D341Med (cell line): ENCODE measurements at places on chromosomes 12 and 14.

- DNase-seq: no peak
Observed at GRCh38 chr12:114608509-114608908, 75.5 kb downstream of the TBX3 start.

- DNase-seq: no peak
Observed at GRCh38 chr14:73739174-73739898, 25.2 kb upstream of the PNMA1 start.

DNA sequence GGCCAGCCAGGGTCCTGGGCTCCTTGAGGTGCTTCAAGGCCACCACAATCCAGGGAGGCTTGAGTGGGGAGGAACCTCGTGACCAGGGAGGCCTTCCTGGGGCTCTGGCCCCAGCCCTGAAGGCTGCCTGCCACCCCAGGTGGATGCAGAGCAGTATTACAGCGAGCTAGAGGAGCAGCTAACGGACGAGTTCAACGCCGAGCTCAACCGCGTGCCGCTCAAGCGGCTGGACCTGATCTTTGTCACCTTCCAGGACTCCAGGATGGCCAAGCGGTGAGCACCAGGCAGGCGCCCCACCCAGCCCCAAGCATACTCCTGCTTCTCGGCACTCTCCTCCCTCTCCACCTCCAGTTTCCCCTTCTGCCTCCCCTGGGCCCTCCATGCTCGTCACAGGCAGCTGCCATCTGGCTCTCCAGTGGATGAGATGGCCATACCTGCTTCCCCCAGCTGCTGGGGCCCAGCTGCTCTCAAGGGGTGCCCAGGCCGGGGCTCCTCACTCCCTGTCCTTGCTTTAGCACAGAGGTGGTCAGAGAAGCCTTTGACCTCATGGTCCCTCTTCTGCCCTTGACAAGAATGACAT lies 30.6 kb downstream of the NGB start:
- DNase-seq: no peak

GRCh38 chr14:91413547-91414474 lies 3.8 kb downstream of the CCDC88C start:
- DNase-seq: peak; percentile 46

DNA sequence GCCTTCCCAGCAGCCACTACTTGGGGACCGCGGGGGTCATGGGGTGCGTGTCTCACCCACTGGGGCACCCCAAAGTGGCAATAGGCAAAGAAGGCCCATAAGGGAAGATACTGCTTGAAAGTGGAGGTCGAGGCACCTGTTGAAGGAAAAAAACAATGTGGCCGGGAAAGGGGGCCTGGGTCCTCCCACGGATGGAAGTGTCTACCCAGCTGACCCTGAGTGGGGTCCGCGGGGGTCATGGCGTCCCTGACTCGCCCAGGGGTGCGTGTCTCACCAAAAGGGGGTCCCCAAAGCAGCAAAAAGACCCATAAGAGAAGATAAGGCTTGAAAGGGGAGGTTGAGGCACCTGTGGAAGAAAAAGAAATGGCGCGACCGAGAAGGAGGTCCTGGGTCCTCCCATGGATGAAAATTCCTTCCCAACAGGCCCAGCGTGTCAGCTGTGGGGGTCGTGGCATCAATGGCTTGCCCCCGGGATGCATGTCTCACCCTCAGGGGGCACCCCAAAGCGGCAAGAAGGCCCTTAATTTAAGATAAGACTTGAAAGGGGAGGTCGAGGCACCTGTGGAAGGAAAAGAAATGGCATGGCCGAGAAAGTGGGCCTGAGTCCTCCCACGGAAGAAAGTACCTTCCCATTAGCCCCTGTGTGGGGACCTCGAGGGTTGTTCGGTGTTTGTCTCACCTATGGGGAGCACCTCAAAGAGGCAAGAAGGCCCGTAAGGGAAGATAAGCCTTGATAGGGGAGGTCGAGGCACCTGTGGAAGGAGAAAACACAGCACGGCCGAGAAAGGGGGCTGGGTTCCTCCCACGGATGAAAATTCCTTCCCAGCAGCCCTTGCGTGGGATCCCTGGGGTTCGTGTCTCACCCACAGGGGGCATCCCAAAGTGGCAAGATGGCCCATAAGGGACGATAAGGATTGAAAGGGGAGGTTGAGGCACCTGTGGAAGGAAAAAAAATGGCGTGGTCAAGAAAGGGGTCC lies 266.0 kb downstream of the ALG10 start:
- DNase-seq: no peak

GRCh38 chr12:79397609-79398008 lies 293.2 kb downstream of the PAWR start:
- DNase-seq: no peak

- DNase-seq: no peak
Observed at GRCh38 chr12:117300174-117300573, 61.3 kb downstream of the NOS1 start.

DNA sequence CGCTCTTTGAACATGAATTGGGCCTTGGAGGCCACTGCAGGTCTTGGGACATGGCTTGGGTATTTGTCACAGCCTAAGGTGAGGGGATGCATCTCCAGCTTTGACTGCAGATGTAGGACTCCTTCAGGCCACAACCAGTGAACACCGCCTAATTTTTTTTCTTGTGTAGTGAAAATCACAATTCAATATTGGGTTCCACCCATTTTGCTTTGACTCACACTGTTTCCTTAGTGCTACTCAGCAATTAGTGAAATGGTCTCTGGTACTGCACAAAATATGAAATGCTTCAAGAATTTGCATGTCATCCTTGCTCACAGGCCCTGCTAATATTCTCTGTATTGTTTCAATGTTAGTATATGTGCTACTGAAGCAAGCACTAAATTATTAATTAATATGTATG lies 12.5 kb downstream of the TMEM253 start:
- DNase-seq: no peak

DNA sequence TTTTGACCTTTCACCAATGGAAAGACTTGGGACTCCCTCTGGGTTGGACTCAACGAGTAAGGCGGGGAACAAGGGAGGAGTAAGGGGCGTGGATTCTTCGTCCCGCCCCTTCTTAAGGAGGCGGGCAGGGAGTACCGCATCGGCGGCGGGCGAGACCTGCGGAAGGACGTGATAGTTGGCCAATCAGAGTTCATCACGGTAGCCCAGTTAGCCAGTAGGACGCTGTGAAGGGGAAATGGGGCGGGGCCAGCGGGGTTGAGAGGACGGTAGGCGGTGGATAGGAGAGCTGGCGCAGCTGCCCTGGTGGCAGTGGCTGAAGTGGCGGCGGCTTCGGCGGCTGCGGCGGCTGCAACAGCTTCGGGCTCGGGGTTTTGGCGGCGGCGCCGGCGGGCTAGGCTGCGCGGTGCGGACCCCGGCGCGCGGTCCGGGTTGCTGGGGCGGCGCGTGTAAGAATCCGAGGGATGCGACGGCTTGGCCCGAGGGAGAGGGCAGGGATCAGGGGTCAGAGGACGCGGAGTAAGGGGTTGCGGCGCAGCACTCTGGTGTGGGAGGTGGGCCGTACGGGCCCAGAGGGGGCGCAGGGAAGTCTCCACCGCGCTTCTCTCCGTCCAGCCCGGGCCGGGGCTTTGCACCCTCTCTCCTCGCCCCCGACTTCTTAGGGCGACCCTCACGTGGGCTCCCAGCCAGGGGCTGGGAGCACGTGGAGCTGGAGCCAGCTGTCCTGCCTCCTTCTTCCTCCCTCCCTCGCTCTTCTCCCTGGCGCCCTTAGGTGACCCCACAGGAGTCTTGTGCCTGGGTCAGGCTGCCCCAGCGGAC lies at the start of gene TPCN1:
Gene TPCN1 (plus strand): TSS at position 284 of the 816 bp plus-strand sequence. CDS start 5,389 bp downstream, outside the sequence.
- DNase-seq: peak; percentile 97

DNA sequence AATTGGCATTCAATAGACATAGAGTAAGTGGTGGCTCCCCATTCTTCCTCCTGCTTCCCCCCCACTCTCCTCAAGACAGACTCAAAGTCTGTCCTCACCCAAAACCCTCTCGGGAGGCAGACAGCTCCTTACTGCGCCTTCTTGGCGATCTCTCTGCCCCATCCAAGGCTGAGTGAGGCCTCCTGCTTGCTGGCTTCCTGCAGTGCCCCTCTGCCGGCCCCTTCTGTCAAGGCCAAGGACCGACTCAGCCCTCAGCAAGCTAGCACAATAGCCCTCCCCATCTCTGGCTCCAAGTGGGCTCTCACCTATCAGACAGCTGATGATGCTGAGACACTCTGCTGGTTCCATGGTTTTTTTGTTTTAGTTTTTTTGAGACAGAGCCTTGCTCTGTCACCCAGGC lies 62.5 kb upstream of the DLK1 start:
- DNase-seq: no peak
